ENCODE measurements at places on chromosomes 13 and 19.

GRCh38 chr19:41694831-41695635 is 7.0 kb upstream of the CEACAM7 start:
- H3K27ac ChIP-seq, result no peak overlapping the region
- H3K27me3 ChIP-seq, result no peaks in the 10 kb centered on the region
- H3K4me3 ChIP-seq, result no peak overlapping the region
- H3K36me3 ChIP-seq, result no peaks in the 10 kb centered on the region
- DNase-seq, result no peak

GRCh38 chr13:28636677-28637317 is 22.1 kb upstream of the POMP start:
- H3K4me1 ChIP-seq, result peaks cover 19% of the 10 kb centered on the region
- H3K4me3 ChIP-seq, result no peak overlapping the region
- DNase-seq, result peak; percentile 62
- no peaks in the 10 kb centered on the region for H3K36me3 ChIP-seq
- H3K27me3 ChIP-seq, result no peaks in the 10 kb centered on the region

GRCh38 chr19:5787409-5788182 is 3.0 kb upstream of the PRR22 start:
- no peak for DNase-seq
- H3K27me3 ChIP-seq, result no peaks in the 10 kb centered on the region
- H3K27ac ChIP-seq, result no peak overlapping the region
- H3K36me3 ChIP-seq, result peaks cover 57% of the 10 kb centered on the region

GRCh38 chr13:27339299-27339698 is 68.7 kb downstream of the RASL11A start:
- H3K27ac ChIP-seq, result no peak overlapping the region
- H3K4me3 ChIP-seq, result no peak overlapping the region
- H3K4me1 ChIP-seq, result no peaks in the 10 kb centered on the region
- no peaks in the 10 kb centered on the region for H3K27me3 ChIP-seq
- no peaks in the 10 kb centered on the region for H3K36me3 ChIP-seq

GRCh38 chr13:49935171-49936074 is 717 bp downstream of the SPRYD7 start:
- peak overlapping the region; percentile 63 for H3K4me3 ChIP-seq
- DNase-seq, result peak; percentile 23
- no peaks in the 10 kb centered on the region for H3K27me3 ChIP-seq
- no peaks in the 10 kb centered on the region for H3K4me1 ChIP-seq
- H3K36me3 ChIP-seq, result no peaks in the 10 kb centered on the region

DNA sequence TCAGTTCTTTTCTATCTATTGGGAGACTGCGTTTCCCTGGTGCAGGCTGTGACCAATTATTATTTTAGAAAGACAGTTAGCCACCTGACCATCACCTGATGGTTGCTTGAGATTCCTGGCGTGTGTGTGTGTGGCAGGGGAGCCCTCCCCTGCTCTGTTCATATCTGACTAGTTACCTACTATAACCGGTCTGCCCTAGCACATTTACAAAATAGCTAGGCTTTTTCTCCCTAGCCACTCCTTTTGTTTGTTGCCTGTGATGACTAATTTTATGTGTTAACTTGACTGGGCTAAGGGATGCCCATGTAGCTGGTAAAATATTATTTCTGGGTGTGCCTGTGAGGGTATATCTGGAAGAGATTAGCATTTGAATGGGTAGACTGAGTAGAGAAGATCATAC is 76.9 kb downstream of the OLFM4 start:
- DNase-seq, result no peak
- H3K4me1 ChIP-seq, result peaks cover 3% of the 10 kb centered on the region
- H3K36me3 ChIP-seq, result no peaks in the 10 kb centered on the region
- H3K27ac ChIP-seq, result no peak overlapping the region
- H3K27me3 ChIP-seq, result no peaks in the 10 kb centered on the region

- H3K36me3 ChIP-seq, result no peaks in the 10 kb centered on the region
- no peaks in the 10 kb centered on the region for H3K27me3 ChIP-seq
- DNase-seq, result no peak
Observed at GRCh38 chr19:55134736-55135135, 14.3 kb downstream of the TNNT1 start.

GRCh38 chr19:38537071-38537936 is 80.4 kb downstream of the MAP4K1 start:
- no peaks in the 10 kb centered on the region for H3K36me3 ChIP-seq
- H3K4me3 ChIP-seq, result no peak overlapping the region
- DNase-seq, result no peak
- no peaks in the 10 kb centered on the region for H3K27me3 ChIP-seq
- no peaks in the 10 kb centered on the region for H3K4me1 ChIP-seq

DNA sequence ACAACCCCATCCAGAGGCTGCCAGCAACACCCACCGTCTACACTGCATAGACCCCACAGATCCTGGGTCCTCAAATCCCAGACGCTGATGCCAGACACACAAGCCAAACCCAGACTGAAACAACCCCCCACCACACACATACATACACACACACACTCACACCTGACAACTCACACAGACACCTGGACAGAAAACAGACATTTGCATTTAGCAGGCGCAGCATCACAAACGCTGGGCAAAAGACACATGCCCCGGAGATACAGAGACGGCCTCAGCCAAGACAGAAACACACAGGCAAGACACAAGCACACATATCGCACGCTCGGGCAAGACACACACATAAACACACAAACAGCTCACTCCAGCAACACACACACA is 1.3 kb downstream of the BBC3 start:
- peaks cover 52% of the 10 kb centered on the region for H3K4me1 ChIP-seq
- DNase-seq, result peak; percentile 27
- H3K27ac ChIP-seq, result peak overlapping the region; percentile 3
- no peaks in the 10 kb centered on the region for H3K36me3 ChIP-seq
- peak overlapping the region; percentile 99 for H3K4me3 ChIP-seq

All from thyroid gland (tissue), 4 donors.